ENCODE measurements at places on chromosomes 3 and 15.

GRCh38 chr15:65993236-65993635 is 123.9 kb downstream of the RAB11A start:
- DNase-seq, result no peak

DNA sequence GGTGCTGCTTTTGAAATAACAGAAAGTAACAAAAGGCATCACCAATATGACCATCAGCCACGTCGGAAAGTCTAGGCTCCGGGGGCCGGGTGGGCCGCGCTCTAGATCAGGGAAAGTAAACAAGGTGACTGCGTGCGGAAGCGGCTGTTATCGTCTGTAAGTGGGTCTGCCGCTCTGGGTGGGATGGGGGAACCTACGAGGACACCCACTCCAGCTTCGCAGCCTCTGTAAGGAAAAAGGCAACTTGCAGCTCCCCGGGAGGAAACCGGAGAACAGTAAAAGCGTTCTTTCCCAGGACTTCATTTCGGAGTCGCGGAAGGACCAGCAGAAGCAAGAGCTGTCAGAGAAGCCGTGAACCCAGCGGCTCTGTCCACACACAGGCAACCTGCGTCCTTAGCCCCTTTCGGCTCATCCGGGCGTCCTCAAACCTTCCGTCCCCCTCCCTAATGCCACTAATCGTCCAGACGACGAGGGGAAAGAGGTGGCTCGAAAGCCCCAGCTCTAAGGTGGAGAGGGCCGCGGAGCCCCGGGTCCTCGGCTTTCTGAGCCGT is 461 bp downstream of the XRN1 start:
- DNase-seq, result peak; percentile 11

GRCh38 chr15:95323796-95324195 is 1006.7 kb upstream of the NR2F2 start:
- no peak for DNase-seq

- no peak for DNase-seq
Observed at GRCh38 chr3:14235003-14235911, 56.6 kb downstream of the LSM3 start.

DNA sequence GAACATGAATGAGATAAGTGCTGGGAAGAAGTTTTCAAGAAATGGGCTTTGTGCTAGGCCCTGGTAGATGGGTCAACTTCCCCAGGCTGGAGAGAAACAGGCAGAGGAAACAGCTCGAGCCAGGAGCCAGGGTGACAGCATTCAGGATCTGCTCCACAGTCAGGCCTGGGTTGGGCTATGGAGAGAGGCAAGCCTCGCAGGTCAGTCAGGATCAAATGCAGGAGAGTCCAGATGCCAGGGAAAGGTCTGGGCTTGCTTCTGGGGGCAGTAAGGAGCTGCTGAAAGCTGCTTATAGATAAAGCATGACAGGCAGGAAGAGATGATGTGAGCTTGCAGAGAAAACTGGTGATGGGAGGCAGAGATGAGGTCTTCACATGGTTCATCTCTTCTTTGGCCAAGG is 11.0 kb upstream of the USP3 start:
- DNase-seq, result no peak

- no peak for DNase-seq
Observed at GRCh38 chr15:76032046-76032445, 19.8 kb upstream of the NRG4 start.

GRCh38 chr3:128515967-128516366 is 23.0 kb upstream of the GATA2 start:
- no peak for DNase-seq

GRCh38 chr15:57586661-57587424 is 4.9 kb upstream of the MYZAP start:
- DNase-seq, result no peak

- no peak for DNase-seq
Observed at GRCh38 chr15:100595964-100596363, 6.0 kb downstream of the LINS1 start.

DNA sequence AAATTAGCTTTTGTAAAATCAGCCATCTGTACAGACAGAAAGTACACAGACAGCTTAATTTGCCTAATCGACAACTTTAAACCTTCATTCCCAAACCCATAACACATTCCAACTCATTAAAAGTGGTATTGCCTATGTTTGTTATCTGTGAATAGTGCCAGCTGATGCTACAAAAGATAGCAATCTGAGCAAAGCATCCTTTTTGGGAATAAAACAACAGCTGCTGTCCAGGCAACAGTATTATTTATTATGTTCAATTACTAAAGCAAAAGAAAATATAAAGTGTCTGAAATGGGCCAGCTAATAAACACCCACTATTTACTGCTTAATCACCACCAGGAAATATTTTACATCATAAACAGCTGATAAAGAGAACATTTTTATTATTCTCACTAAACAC is 134.8 kb upstream of the ABI3BP start:
- no peak for DNase-seq

GRCh38 chr3:143699424-143699823 is 148.8 kb downstream of the SLC9A9 start:
- no peak for DNase-seq

DNA sequence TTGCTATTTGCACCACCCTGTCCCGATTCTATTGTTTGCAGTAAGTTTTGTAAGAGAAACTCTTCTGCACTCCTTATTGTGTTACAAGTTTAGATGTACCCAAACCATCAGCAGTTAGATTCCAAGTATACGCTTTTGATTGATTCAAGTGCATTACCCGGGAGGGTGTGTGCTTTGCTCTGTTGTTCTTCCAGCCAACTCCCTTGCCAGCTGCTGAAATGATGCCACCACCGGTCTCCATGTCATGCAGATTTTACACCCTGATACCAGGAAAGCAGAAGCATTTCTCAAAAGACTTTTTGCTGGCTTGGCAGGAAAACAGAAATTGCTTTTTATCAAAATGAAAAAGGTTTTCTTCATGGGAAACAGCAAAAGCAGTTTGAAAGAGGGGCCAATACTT is 1006.6 kb upstream of the CFAP20DC start:
- DNase-seq, result no peak

- DNase-seq, result no peak
Observed at GRCh38 chr15:88994286-88994685, 81.1 kb upstream of the MFGE8 start.

DNA sequence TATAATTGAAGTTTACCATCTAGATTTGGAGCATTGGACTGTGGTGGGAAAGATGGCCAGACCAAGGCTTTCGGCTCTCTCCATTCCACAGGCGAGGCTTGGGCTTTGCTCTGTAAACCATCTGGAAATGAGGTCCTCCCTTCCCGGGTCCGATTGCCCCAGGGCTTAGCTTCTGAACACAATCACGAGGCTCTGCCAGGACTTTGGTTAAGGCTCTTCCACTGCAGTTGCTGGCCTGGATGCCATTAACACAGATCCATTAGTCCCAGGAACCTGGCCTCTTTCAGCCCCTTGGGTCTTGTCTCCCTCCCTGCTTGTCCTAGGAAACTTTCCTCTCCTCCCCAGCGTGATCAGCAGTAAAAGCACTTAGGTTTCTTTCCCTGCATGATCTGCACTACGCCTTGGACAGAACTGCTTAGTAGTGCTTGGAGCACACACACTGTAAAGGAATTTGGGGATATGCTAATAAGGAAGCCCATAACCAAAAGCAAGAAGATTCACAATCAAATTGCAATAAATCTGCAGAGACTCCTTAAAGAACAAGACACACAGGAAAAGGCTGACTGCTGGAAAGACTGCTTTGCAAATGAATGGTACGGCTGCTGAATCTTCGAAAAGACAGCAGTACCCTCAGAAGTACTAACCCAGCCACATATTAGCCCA is 154.3 kb downstream of the ECT2 start:
- no peak for DNase-seq

GRCh38 chr3:100045696-100046095 is 68.6 kb downstream of the FILIP1L start:
- no peak for DNase-seq

- DNase-seq, result no peak
Observed at GRCh38 chr3:71441217-71441924, 142.2 kb downstream of the FOXP1 start.

DNA sequence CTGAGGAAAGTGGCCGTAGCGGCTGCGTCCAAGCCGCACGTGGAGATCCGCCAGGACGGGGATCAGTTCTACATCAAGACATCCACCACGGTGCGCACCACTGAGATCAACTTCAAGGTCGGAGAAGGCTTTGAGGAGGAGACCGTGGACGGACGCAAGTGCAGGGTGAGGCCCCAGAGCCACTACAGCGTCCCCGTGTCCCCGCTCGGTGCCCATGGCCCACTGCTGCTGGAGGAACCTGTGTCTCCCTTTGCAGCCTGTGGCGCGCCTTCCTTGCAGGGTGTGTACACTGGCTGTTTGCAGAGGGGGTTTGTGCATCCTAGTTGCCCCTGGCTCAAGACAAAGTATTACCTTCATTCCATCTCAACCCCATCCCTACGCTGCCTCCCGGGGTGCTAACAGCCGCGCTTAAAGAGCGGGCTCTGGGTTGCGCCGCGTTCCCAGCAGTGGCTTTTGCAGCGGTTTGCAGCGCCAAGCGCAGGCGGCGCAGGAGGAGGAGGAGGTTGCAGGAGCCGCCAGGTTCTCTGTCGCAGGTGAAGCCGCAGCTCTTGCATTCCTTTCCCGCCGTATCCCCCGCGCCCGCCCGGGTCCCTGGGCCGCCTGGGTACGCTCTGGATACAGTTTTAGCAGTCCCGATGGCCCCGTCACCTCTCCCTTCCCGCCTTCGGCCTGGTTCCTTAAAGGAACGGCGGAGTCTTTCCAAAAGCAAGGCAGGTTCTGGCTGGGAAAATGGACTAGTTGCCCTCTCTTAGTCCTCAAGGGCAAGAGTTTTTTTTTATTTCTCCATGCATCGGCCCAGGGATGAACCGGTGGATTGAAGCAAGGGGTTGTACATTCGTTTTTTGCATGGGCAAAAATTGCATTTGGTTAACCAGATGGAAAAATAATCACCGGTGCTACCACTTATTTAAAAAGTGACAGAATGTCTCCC is 1.2 kb downstream of the CRABP1 start:
- DNase-seq, result no peak

DNA sequence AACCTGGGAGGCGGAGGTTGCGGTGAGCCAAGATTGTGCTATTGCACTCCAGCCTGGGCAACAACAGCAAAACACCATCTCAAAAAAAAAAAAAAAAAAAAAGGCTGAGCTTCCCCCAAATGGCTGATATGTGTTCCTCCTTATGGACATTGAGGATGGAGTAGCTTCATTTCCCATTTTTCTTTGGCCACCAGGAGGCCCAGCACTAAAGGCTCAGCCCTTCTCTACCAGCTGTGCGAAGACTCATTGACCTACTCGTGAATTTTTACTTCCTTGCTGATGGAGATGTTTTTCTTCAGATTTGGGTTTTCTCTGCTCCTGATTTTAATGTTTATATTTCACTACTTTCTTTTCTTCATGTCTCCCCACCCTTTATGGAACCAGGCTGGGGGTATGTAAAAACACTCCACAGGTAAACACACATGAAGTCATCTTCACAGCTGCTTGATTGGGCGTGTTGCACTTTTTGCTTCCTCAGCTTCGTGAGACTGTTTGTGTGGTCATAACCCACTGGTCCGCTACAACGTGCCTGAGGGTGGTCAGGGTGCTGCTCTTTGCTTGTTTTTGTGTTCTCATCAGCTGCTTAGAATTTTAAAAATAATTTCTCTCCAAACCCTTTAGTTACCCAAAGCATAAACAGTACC is 13.5 kb downstream of the SEMA4B start:
- DNase-seq, result no peak

DNA sequence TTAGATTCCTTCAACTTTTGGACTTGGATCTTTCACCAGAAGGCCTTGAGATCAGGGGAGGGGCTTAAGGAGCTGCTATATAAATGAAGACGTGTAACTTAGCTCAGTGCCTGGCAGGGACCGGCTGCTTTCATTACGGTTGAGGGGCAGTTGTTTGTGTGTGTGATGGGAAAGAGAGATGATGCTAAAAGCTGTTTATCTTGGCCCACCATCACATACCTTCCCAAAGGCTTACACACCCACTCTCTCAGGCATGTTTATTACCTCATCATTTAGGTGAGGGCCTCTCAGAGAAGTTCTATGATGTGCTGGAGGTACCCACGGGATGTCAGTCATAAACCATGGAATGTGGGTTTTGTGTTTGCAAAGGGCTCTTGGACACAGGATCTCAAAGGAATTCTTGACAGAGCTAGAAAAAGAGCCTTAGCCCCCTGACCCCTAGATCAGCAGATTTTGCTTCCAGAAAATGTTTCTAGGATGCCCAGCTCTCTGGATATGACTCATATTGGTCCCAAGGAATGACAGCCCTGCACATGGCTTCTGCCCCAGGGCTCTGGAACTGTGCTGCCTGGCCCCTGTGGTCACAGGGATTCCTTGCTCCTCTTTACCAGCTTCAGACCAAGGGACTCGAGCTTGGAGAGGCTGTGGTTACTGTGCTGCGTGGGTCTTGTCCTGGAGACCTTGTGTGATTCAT is 15.9 kb upstream of the SMAD3 start:
- no peak for DNase-seq

GRCh38 chr3:78273326-78273725 is 1233.4 kb downstream of the ROBO2 start:
- no peak for DNase-seq

DNA sequence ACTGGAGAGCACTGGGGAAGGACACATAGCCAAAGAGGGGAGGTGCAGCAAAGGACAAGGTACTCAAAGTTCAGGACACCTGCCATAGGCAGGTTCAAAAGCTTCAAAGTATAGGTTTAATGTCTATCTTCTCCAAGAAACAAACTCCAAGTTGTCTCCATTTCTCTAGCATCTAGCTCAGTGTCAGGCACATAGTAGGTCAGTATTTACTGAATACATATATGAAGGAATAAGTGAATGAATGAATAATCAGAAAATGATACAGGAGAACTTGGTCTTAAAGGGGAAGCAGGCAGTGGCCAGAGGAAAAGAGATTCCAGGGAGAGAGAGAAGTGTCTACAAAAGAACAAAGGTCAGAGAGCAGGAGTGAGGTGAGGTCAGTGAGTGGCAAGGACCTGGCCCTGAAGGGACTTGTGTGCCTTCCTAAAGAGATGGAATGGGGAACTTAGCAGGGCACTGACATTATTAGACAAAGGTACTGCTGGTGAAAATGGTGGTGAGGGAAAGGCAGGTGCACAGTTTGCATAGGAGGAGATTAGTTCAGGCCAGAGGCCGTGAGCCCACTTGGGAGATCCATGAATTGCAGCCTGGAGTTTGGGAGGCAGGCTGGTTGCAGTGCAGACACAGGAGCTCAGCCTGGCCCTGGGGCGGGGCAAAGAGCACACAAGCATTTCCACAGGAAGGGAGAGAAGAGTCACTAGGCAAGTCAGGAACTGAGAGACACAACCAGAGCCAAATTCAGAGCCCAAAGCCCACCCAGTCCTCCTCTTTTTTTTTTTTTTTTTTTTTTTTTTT is 21.4 kb downstream of the TBC1D2B start:
- no peak for DNase-seq
